ENCODE measurements at places on chromosomes 11 and 22.

DNA sequence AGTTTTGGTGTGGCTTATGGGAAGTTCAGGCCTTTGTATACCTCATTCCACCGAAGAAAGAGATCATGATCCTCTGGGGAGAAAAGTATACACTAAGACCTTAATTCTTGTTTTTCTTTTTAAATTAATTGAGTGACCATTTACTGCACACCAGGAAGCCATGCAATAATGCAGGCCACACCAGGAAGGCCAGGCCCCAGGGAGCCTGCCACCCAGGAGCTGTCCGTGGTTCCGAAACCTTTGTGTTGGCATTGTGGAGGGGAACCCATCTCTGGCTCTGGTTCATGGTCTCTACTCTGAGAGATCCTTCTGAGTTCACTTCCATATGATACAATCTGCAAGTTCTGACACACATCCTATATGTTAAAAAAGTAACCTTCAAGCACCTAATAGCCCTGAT, 291.8 kb downstream of the MIAT start:
- DNase-seq, result no peak

GRCh38 chr11:44304091-44305025, 5.6 kb downstream of the ALX4 start:
- DNase-seq, result no peak

DNA sequence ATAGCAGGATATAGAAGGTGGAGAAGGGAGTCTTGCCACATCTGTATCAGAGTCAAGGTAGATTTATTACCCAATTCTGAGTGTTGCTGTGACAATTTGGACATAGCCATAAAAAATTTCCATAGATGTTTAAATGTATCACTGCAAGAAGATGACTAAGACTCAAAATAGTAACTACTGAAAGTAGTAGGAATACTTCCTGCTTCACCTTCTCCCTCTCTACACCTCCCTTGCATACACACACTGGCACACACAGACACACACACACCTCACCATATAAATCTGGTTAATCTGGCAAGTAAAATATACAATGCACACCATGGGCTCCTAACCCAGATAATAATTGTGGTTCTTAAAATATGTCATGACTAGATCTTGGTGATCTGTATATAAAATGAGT, 5.2 kb upstream of the ZDHHC13 start:
- DNase-seq, result no peak

- DNase-seq, result no peak
Observed at GRCh38 chr11:129315781-129316579, 59.7 kb upstream of the BARX2 start.

DNA sequence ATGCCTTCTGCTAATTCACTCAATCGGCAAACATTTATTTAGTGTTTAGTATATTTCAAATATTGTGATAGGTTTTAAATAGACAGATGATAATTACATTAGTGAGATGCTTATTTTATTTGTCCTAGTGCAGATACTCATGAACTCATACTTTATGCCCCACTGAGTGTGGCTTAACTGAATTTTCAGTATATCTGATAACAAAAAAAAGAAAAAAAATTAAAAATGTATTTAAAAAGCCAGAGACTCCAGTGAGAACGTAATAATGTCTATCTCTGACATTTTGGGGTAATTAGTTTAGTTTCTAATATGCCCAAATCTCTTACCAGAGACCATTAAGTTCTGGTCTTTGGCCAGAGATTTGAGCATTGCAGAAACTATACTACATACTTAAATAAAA, 332.6 kb upstream of the CHORDC1 start:
- DNase-seq, result no peak

DNA sequence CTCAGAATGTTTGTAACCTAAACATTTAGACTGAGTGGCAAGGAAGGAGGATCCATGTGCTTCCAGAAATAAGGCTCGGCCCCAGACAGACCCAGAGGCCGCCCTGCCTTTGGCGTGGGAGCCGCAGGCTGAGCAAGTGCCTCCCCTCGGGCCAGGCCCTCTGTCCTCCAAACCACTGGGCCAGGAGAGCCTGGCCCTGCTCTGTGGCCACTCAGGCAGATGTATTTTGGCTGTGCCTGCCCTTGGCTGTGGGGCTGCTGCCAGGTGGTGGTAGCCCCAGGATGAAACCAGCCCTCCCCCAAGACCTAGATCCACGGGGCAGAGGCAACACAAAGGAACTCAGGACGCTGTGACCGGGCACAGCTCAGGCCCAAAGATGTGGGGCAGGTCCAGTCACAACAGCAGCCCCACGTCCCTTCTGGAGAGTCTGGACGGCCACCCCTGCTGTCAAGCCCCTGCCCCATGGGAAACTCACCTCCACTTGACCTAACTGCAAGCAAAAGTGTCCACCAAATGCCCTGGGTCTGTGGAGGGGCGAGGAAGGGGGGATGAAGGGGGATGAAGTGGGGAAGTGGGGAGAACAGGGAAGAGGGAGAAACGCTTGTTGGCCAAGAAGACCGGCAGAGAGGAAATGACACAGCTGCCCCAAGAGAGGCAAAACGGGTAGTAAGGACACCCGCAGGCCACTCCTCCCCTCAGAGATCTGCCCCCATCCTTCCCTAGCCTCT, 24.0 kb downstream of the PISD start:
- DNase-seq, result no peak

- DNase-seq, result no peak
Observed at GRCh38 chr11:95363708-95364107, 132.7 kb upstream of the SESN3 start.

DNA sequence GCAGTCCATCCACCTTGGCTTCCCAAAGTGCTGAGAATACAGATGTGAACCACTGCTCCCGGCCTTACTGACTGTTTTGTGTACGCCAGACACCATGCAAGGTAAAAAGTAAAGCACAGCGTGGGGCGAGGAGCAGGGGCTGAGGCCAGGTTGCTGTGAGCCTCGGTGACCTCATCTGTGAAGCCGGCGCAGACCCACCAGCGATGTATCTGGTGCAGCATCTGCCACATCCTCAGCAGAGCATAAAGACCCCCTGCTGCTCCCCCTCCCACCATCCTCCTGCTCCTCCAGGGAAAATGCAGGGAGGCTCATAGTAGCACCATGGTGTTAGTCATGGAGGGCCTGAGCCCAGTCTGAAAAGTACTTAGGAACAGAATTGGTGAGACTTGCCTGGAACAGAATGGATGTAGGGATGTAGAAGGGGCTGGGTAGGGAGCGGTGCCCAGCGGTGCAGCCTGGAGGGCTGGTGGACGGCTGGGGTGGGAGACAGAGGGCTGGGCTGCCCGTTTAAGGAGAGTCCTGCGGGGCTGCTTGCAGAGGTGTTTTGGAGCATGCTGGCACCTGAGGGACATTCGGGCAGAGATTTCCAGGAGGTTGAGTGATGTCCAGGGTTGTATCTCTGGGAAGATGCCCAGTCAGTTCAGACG, 462.4 kb downstream of the BRD1 start:
- DNase-seq, result no peak

GRCh38 chr22:38674888-38675287, 6.9 kb upstream of the TOMM22 start:
- no peak for DNase-seq

- DNase-seq, result no peak
Observed at GRCh38 chr11:84648471-84648870, 978.7 kb downstream of the DLG2 start.

GRCh38 chr22:37244114-37244921, at the start of gene RAC2:
Gene RAC2 (minus strand): TSS chr22:37244269. CDS start chr22:37244148, 121 bp downstream.
- DNase-seq, result peak; percentile 61

DNA sequence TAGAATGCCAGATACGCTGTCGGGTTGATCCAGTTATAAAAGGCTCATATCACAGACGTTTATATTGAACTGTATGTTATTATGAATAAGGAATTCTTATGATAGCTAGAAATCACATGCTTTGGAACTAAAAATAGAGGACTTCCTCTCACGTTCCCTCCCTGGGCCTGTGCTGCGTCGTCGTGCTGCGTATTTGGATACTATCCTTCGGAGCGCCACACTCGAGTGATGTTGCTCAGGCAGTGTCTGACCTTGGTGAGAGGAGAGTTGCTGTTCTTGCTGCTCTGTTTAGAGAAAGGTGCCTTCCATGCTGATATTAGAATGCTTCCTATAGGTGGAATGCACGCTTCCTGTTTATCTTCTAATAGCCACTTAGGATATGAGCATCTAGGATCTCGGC, 20.2 kb upstream of the ST14 start:
- DNase-seq, result no peak

GRCh38 chr11:112958670-112959069, 2.5 kb upstream of the NCAM1 start:
- DNase-seq, result peak; percentile 4

- no peak for DNase-seq
Observed at GRCh38 chr11:74380746-74381439, 17.3 kb downstream of the PGM2L1 start.

GRCh38 chr22:30944986-30945385, 23.6 kb downstream of the MORC2 start:
- DNase-seq, result no peak

DNA sequence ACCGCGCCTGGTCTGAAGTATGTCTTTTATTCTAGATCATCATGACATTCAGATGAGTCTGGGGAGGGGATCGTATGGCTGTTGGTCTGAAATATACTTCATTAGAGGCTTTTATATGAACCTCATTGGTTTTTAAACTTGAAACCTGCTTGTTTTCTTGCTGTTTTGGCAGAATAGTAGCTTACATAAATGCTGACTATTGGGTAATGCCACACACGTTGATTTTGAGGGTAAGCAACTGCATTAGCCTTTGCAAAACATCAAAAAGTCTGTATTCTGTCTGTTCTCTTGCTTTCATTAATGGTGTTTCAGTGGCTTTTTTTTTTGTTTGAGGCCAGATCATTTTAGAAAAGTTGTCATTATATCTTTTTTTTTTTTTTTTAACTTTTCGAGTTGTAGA, 14.2 kb downstream of the PPME1 start:
- DNase-seq, result no peak

GRCh38 chr11:63879598-63880402, 37.2 kb downstream of the RCOR2 start:
- peak; percentile 63 for DNase-seq

DNA sequence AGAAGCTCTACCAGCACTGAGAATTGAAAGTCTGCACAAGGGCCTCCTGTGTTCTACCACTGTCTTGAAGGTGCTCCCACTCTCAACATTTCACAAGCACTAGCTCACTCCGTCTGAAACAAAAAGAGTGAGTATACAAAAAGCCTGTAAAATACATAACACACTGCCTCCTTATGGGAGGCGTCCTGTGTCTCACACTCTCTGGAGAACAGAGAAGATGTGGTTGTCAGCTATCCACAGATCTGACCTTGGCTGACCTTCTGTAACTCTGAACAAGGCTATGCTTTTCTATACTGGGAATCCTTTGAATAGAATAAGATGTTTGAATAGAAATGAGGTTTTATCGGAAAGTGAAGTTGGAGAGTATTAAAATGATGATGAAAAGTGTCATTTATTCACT, 171.3 kb upstream of the TMEM45B start:
- no peak for DNase-seq

DNA sequence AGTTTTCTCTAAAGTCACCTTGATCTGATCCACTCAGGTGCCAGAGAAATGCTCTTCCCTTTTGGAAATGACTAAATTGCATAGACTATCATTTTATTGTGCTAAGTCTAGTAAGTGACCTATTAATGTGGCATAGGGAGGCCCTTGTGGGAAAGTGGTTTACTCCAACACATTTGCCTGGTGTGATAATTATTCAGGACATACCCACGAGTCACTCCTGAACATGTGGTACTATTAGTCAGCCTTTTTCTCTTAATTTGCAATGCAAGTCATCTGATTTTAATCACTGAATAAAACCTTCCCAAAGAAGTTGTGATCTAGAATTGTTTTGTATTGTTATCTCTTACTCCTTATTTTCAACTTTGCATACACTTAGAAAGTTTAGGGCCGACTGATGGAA, 148.7 kb downstream of the OR4C45 start:
- DNase-seq, result no peak

DNA sequence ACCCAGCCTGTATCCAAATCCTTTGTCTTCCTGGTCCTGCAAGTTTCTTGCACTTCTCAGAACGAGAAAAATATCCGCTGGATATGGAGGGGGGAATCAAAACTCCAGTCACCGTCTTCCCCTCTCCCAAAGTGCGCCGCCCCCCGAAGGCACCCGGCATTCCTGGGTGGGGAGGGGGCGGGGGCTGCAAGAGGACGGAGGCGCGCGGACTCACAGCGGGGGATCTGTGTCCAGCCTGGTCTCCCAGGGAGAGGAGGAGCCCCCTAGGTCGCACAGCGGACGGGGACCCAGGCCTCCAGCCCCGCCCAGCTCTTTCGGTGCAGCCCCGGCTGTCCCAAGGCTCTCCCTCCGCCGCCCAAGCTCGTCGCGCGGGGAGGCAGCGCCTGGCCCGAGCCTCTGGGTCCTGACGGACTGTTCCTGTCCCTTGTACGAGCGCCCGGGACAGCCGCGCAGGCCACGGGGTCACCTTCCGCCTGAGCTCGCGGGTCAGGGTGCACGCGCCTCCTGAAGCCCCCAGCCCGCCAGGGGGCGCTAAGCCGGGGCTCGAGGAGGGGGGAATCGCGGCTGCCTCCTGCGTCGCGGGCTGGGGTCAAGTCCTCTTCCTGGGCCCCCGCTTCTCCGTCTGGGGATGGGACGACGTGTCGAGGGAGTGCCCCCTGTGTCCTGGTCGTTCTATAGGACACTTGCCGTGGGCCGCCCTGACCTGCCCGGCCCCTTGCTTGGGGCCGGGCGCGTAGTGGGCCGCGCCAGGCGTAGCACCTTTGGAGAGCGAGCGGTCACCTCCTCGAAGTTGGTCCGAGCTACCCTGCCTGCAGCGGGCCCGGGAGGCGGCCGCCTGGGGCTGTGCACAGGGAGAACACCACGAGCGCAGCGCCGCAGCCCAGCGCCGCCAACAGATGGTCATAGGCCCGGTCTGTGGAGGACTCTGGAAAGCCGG, 2.4 kb upstream of the WNT11 start:
- DNase-seq, result peak; percentile 30

DNA sequence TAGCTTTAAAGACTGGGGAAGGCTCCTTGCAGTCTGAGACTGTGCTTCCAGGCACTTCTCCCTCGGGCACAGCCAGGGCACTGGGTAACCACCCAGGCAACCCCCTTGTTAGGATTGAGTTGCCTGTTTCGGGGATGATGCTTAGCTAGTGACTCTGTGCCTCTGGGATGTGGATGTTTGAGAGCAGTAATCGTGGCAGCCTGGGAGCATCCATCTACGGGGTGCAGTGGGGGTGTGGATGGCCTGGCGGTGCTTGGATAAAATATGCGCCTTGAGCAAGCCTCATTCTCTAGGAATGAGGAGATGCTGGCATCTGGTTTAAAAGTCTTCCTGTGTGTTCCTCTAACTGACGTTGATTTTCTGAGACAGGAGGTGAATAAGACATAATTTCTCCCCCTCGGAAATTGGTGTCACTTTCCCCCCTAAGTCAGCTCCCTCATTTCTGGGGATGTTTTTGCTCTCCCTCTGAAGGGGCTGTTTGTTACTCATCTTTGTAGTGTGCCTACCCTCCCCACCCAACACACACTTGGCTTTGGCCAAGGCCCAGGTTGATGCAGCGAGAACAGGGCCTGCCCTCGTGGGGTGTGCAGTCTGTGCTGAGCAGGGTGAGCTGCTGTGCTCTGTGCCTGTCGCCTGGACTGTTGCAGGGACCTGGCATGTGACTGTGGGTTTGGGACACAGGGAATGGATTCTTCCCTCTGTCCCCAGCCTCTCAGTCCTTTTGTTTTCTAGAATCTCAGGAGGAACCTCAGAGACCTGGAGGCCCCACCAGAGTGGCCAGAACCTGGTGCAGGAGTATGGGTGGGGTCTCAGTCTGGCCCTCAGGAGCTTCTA, 2.0 kb downstream of the GNAZ start:
- DNase-seq, result peak; percentile 6

GRCh38 chr11:17906436-17906835, 106.4 kb downstream of the SERGEF start:
- no peak for DNase-seq

- DNase-seq, result no peak
Observed at GRCh38 chr22:40510631-40511364, 125.7 kb downstream of the MRTFA start.
